Hippocampal formation (tissue), 2 donors: ENCODE measurements at places on chromosomes 3 and 15.

GRCh38 chr15:93360318-93360717, 271.3 kb upstream of the RGMA start:
- no peak for DNase-seq

GRCh38 chr3:52090933-52091468, 34.6 kb upstream of the DUSP7 start:
- no peak for DNase-seq

DNA sequence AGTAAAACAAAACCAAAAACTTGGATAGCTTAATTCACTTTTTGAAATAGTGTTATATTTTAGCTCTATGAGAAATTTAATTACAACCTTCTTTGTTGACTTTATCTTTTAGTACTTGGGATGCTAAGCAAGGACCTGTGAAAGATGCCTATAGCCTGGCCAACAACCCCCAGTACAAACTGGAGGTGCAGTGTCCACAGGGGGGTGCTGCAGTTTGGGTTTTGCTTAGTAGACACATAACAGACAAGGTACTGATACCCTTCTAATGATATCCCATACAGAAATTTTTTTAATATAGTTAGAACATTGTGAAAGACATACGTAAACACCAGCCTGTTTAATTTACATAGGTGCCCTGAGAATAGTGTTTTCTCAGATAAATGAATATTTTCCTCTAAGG, 35.3 kb downstream of the CAPN7 start:
- DNase-seq: no peak

GRCh38 chr15:29920515-29920914, 98.2 kb upstream of the TJP1 start:
- DNase-seq: no peak

DNA sequence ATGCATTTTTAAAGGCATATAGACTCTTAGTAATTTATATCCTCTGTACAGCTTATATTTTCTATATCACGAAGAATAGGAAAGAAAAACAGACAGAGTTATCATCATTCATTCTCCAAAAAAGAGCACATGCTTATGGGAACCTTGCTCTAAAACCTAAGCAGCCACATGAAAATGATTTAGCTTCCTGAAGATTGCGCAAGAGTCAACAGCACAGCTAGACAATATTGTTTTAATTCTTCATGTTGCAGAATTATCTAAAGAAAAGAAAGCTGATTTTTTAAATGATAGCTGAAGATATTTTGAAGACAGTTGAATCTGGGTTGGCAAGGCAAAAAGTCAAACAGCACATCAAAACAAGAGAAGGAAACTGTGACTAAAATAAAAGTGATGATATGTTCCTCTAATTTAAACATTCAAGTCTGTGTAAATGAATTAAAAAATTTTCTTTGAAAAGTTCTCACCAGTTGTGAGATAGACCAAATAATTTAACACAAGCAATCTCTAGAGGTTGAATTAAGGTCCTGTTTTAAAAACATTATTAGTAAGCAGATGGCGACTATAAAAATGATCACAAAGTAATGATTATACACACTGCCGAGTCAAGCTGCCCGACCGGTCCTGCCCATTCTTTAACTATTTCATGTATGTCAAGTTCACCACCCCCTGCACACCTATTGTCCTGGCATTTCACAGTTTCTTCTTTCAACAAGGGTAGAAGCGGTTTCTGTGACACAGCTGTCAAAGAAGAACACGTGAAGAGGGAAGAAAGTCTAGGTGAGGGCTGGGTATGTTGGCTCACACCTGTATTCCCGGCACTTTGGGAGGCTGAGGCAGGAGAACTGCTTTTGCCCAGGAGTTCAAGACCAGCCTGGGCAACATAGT, 74.2 kb upstream of the BHLHE40 start:
- DNase-seq: no peak

- no peak for DNase-seq
Measured at GRCh38 chr3:197586181-197586580, 30.4 kb upstream of the BDH1 start.

- DNase-seq: no peak
Measured at GRCh38 chr3:100825574-100825973, 116.3 kb downstream of the TFG start.

GRCh38 chr3:178028933-178029332, 507.3 kb upstream of the KCNMB2 start:
- no peak for DNase-seq

DNA sequence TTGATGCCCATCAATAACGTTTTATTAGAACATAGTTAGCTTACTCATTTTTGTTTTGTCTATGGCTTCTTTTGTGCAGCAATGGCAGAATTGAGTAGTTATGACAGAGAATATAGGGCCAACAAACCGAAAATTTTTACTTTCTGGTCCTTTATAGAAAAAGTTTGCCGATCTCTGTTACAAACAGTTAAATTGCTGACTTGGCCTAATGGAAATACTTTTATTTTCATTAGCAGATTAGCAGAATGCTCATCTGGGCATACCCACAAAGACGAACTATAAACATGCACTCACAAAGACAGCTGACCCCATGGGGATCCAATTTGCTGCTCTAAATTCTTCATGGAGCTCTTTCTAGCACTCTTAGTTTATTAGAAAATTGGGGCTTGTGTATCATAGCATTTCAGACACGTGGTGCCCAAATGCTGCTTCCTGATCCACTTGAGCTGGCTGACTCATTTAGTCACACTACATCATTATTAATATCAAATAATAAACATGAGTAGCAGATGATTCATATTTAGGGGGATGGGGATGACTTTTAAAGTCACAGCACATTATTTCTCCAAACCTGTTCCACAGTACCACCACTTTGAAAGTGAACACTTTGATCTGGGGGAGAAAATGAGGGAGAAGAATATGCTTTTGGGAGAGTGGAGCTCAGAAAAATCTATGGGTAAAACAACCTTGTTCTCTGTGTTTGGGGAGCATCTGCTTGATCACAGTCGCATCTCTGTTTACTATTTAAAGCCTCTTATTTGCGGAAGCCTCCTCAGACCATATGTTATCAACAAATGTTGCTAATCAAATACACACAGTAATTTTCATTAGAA, 228.1 kb upstream of the FEZF2 start:
- DNase-seq: no peak

- DNase-seq: peak; percentile 22
Measured at GRCh38 chr15:41971089-41971894, 1.1 kb downstream of the EHD4 start.

- no peak for DNase-seq
Measured at GRCh38 chr3:10594915-10595314, 89.5 kb upstream of the ATP2B2 start.

GRCh38 chr3:78204977-78205376, 1165.1 kb downstream of the ROBO2 start:
- DNase-seq: no peak
